SIG-M5 (cell line): ENCODE measurements at places on chromosomes 1 and 21.

DNA sequence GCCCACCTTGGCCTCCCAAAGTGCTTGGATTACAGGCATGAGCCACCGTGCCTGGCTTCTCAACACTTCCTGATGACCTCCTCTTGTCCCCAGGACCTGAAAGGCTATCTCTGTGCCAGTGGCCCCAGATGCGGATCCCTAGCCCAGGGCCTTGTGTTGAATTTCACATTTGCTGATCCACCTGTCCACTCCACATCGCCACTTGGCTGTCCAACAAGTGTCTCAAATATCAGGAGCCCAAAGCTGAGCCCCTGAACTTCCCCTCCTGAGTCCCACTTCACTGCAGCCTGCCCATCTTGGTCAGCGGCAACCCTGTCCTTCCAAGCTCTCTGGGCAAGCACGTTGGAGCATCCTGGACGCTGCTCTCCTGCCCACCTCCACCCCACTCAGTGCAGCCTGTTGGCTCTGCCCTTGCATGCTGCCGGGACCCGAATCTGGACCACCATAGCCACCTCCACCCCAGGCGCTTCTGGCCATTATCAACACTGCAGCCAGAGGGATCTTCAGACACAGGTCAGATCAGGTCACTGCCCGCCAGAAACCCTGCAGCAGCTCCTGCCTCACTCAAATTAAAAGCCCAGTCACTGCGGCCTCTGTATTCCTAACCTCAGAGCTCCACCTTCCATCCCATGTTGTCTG, 352.5 kb upstream of the VAMP3 start:
- no peak for DNase-seq

DNA sequence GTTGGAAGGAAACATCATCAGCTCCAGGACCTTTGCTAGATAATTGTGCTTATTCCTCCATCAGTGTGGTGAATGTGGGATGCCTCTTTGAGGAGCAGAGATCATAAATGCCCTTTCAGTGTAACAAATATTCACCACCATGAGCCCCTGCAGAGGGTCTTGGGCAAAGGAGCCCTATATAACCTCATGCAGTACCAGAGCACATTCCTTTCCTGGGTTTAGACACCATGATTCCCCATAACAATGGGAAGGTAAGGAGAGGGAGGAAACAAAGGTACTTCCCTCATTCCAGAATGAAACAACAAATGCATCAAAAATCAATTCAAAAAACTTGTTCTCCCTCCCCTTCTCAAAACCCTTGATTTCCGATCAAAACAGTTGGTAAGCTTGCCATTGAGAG, 103.4 kb upstream of the PROX1 start:
- no peak for DNase-seq

- no peak for DNase-seq
Observed at GRCh38 chr1:202580619-202581018, 129.6 kb downstream of the SYT2 start.

DNA sequence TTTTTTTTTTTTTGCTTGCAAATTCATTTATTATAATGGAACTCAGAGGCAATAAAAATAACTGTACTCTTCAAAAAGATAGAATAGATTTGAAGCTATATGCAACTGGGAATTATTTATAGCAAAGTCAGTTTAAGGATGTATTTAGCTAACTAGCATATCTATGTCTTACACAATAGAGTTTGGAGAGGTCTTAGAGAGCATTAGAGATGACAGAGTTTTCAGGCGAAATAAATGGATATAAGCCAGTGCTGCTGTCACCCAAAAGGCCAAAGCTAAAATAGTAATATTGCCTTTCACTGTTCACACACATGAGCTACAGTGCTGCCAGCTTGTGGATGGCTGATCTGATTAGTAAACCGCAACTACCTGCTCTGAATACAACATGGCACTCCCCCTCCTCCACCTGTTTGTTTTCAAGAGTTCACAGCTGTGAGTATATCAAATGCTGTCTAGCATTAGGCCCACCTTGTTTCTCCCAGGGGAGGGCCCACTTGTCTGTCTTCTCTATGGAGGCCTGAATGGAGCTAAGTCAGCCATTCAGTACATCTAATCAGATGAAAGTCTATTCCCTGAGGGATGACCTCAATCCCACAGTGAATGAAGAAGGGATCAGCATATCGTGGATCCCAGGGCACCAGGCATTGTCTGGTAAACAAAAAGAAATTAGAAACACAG, 25.2 kb upstream of the SSX2IP start:
- DNase-seq, result no peak

- DNase-seq, result no peak
Observed at GRCh38 chr1:119974013-119974412, 77.7 kb upstream of the ADAM30 start.

DNA sequence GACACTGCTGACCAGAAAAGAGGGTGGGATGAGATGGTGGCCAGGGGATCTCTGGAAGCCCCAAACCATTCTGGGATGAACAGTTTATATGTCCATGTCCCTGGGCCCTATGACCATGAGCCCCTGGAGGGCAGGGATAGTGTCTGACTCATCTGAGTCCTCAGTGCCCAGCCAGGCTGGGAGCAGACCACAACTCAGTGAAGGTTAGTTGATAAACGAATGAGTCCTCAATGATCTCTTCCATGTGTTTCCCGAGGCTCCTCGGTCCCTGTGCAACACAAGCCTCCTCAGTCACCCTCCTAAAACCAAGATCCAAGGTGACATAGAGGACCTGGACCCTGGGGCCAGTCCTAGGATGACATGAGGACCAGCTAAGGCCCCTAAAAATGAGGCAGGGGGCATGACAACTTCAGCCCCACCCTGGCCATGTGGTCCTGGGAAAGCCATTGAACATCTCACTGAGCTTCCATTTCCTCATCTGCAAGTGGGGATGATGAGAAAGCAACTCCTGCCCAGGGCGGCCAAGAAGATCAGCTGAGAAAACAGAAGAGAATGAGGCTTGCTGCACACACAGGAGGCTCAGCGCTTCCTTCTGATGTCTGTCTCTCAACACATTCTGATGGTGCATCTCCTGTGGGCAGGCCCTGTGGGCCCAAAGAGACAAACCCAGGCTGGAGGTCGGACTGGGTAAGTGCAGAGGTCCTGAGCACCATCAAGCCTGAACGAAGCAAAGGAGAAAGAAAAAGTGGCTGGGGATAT, 86.3 kb downstream of the GLIS1 start:
- no peak for DNase-seq

DNA sequence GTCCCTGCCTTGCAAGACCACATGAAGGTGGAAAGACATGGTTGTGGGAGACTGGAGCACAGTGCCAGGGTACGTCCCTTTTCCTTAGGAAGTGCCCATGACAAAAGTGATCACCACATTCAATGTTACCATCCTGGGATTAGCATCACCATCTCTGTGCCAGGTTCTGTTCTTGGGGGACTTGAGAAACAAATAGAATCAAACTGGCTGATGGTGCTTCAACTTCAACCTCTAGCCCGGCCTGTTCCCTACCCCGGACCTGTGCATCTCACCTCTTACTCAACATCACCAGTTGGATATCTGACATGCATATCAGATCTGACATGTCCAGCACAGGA, 153.3 kb downstream of the GRIK3 start:
- DNase-seq, result no peak

DNA sequence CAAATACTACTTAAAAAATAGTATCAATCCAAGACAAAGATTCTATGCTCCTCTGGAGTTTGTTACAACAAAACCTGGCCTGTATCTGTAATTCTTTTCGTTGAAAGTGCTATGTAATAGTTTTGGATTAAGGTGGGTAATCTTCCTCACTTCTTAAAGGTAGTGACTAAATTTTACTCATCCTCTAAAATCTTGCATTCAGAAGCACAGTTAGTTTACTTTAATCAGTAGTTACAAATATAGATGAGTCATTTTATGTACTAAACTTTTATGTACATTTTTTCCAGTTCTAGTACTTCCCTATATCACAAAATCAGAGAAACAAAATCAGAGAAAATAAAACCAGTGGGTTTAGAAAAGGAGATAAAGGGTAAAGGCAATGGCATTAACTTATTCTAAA, 51.3 kb downstream of the ZNHIT6 start:
- no peak for DNase-seq

DNA sequence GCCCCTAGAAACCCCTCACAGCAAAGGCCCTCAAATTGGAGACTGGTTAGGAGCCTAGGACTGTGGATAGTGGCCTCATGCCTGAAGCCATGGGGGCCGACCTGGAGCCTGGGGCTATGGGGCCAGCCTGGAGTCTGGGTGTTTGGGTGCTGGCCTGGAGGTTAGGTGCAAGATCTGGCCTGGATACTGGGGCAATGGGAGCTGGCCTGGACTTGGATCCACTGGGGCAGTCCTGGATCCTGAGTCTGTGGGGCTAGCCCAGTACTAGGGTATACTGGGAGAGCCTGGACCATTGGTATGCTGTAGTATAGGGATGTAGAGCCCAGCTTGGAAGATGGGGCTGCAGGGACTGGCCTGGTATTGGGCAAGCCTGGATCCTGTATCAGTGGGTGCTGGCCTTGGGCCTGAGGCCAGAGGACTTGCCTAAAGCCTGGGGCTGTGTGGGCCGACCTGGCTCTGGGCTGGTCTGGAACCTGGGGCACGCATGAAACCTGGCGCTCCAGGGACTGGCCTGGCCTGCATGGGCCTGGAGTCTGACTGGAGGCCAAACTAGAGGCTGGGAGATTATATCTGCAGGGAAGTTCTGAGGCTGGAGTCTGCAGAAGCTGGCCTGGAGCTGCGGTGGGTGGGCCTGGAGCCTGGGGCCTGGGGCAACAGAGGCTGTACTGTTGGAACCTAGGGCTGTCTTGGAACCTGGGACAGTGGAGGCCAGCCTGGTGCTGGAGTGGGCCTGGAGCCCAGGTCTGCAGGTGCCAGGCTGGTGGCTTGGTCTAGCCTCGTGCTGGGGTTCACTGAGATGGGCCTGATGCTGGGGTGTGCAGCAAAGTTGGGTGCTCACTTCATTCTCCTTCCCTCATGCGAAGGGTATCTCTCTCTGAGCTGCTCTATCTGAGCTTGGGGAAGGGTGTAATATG, 12.6 kb upstream of the DENND1B start:
- no peak for DNase-seq

GRCh38 chr1:159802111-159802510, at the start of gene FCRL6:
TSS of gene FCRL6 (plus strand) at chr1:159802360. CDS start at chr1:159802425, 65 bp downstream.
- no peak for DNase-seq

GRCh38 chr1:111054656-111055055, 85.2 kb downstream of the DRAM2 start:
- DNase-seq, result no peak

DNA sequence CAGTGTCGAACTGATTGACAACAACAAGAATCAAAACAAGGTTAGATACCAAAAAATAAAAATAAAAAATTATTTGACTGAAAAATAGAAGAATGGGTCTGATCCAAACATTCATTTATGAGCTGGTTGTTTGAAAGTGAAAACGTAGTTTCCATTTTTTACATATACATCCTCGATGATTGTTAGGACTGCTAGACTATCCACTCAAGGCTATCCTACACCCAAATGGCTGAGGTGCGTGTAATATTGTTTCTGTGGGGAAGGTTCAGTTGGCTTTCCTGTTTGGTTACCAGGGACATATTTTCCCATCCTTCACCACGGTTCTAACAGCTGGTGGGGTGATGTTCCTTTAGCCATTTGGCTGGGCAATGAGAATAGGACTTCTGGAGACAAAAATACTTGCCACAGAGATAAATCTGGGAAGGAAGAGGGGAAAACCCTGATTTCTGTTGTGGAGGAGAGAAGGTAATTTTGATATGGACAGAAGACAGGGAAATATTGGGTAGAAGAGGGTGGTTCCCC, 66.3 kb downstream of the MAP3K7CL start:
- DNase-seq, result no peak

GRCh38 chr1:234231061-234231892, 142.0 kb upstream of the COA6 start:
- no peak for DNase-seq

GRCh38 chr1:243253926-243254232, 1.2 kb downstream of the CEP170 start:
- no peak for DNase-seq

DNA sequence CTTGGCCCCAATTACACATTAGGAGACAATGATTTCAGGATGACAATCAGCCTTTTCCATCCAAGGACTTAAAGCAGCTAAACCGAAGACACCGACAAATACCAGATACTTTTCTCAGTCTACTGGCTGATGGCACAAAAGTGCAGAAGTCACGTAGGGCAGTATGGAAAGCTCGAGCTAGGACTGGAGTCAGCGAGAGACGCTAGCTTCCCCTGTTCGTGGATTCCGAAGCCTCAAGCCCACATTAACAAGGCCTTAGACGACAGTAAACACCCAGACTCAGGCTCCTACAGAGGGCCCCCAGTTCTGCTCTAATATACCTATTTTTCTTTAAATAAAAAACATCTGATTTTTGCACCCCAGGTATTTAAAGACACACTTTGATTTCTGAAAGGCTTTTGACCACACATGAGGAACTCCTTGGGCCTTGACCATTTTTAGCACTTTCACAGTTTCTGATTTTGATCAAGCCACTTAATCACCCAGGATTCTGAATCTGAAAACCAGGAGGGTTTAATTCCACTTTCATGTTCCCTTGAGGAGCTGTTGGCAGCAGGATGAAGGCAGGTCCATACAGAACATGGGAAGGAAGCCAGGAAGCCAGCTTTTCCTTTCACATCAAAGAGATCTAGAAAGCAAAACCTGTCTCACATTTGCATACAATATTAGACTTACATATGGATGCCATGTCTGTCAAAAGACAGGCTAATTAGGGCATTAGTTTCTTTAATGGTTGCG, 204.1 kb downstream of the GABPA start:
- DNase-seq, result no peak
